Caco-2 (cell line): ENCODE measurements at places on chromosomes 4 and X.

- no peak for DNase-seq
Observed at GRCh38 chr4:147029296-147029695, 83.6 kb upstream of the TTC29 start.

DNA sequence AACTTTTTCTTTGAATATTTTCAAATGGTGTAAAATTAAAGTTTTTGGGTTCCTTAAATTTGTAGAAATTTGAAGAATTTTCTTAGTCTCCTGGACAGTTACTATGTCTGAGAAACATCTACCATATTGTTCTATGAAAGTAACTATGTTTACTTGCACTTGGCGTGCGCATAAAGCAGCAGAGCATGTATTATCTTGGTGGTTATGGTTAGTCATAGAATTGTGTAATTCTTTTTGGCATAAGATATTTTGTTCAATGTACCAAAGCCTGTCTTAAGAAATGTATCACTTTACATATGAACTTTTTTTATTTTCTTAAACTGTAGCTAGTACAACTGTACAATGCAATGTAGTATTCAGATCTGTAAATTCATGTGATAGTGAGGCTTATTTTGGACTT, 49.2 kb downstream of the CDS1 start:
- DNase-seq = no peak

- DNase-seq = no peak
Observed at GRCh38 chr4:186798951-186799659, 75.4 kb upstream of the FAT1 start.

- no peak for DNase-seq
Observed at GRCh38 chr4:52037689-52038102, 403 bp downstream of the SGCB start.

DNA sequence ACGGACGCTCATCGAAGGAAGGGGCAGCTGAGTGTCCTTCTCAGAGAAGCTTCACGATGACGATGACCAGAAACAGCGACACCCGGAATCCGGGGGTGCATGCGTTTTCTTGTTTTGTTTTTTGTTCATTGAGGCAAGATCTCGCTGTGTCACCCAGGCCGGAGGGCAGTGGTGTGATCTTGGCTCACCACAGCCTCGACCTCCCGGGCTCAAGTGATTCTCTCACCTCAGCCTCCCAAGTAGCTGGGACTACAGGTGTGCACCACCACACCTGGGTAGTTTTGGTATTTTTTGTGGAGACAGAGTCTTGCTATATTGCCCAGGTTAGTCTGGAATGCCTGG, 19.8 kb downstream of the DGKQ start:
- DNase-seq = no peak

DNA sequence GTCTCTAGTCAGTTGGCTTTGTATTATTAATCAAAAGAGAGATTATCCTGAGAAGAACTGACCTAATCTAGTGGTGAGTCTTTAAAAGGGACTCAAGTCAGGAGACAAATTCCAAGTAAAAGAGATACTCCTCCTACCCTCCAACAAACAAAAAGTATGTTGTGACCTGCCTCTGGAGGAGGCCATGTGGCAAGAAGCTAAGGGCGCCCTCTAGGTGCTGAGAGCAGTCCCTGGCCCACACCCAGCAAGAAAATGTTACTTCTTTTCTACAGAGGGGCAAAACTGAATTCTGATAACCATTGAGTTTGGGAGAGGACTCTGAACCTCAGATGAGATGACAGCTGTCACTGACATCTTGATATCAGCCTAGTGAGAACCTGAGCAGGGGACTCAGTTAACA, 953.6 kb upstream of the AGA start:
- DNase-seq = no peak
